Left kidney (tissue), 8 donors: ENCODE measurements at places on chromosomes 3 and 15. TPM values are rescaled to one million over a fixed set of nuclear protein-coding genes. Genes with fewer than 3 reads are reported as not detected.

GRCh38 chr15:83475551-83475950, 28.4 kb downstream of the SH3GL3 start:
- no peak for DNase-seq

DNA sequence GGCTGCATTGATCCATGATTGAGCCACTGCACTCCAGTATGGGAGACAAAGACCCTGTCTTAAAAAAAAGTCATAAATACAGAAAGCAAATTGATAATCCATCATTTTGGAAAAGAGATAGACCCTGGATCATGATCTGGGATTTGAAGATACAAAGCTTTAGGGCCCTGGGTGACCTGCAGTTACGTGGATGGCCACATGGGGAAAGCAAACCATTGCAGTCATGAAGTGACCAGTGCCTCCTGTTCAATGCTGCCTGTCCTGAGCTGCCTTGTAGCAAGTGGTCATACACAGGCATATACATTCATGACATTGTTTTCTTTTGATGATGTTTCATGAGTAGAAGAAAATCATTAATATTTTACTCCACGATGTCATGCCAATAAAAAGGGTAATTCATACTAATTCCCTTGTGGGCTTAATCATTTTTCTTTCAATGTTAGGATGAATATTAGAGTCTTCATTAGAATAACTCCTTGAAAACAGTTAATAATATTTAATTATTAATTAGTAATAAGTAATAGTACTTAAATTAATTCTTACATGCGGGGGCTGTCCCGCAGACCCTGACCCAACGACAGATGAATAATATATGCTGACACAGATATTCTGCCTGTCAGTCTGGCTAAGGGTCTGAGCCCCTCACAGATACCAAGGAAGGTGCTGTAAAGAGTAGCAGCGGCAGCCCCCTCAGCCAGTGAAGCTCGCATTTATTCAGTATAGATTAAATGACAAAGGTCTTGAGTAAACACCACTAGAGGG, 109.0 kb upstream of the UNC13C start:
- DNase-seq, result no peak

DNA sequence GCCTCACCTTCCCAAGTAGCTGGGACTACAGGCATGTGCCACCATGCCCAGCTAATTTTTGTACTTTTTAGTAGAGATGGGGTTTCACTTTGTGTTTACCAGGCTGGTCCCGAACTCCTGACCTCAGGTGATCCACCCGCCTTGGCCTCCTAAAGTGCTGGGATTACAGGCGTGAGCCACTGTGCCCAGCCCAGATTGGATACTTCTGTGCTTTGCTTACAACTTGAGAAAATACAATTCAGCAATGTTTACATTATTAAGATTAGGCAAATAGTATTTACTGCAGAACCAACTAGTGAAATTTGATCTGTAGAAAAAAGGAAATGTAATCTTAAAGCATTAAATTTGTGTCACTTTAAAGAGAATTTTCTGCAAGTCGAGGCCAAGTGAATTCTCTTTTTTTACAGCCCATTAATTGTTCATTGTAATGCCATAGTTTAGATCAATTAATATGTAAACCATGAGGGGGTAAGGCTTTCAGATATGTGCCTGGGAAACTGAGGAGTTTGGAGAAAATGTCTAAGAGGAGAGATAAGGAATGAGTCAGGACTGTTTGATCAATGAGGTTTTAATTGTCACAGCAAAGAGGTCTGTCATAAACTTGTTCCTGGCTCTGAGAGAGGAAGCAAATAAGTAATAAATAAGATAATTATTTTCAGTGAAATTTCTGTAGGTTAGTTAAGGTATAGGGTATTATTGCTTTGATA, 15.3 kb downstream of the PYDC2 start:
- DNase-seq, result no peak

DNA sequence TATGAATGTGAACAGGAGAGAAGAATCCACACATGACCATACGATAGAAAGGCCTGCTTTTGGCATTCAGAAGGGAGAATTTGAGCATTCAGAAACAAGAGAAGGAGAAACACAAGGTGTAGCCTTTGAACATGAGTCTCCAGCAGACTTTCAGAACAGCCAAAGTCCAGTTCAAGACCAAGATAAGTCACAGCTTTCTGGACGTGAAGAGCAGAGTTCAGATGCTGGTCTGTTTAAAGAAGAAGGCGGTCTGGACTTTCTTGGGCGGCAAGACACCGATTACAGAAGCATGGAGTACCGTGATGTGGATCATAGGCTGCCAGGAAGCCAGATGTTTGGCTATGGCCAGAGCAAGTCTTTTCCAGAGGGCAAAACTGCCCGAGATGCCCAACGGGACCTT, 28.4 kb downstream of the RBM6 start:
- DNase-seq, result no peak

GRCh38 chr3:139378587-139379241, 10.7 kb downstream of the COPB2 start:
- DNase-seq, result no peak

GRIP2 gene
- polyA plus RNA-seq, result 1.7 TPM

TAGLN3 gene
- polyA plus RNA-seq, result 2.3 TPM
